ENCODE measurements at places on chromosomes 3 and 15.

- DNase-seq, result peak; percentile 66
These were observed 111.9 kb downstream of the SAMMSON start for GRCh38 chr3:70111411-70111810.

GRCh38 chr15:67550522-67550921 is 8.0 kb downstream of the MAP2K5 start:
- DNase-seq, result no peak

- no peak for DNase-seq
These were observed 183.0 kb downstream of the ABHD5 start for GRCh38 chr3:43873723-43874122.

GRCh38 chr3:5057272-5057671 is 64.8 kb upstream of the ARL8B start:
- DNase-seq, result no peak

DNA sequence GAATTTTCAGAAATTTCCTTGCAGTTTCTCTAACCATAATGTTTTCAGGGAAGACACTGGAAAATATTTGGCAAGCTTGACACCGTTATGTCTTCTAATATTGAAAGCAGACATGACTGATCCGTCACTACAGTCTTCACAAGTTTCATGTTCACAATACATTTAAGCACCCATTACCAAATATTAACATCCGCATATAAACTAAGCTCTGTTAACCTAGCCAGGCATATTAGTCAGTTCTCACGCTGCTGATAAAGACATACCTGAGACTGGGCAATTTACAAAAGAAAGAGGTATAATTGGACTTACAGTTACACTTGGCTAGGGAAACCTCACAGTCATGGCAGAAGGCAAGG is 162.7 kb upstream of the LYSMD4 start:
- no peak for DNase-seq

GRCh38 chr15:90979582-90979981 is 14.8 kb downstream of the PRC1 start:
- DNase-seq, result no peak

DNA sequence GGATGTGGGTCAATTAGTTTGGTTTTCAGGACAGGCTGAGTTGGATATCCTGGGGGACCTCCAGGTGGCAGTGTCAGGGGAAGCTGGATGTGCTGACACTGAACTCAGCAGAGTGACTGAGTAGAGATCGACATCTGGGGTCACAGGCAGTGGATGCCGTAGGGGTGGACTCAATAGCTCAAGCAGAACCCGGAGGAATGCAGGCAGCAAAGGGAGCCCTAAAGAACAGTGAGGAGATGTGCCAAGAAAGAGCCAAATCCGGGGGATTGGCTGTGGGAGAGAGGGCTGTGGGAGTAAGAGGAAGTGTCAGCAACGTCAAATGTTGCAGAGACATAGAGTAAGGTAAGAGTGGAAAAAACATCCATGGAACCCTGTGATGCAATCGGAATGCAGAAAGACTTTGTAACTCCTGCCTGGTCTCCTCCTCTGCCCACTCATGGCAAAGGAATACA is 11.6 kb downstream of the CCR5AS start:
- no peak for DNase-seq

DNA sequence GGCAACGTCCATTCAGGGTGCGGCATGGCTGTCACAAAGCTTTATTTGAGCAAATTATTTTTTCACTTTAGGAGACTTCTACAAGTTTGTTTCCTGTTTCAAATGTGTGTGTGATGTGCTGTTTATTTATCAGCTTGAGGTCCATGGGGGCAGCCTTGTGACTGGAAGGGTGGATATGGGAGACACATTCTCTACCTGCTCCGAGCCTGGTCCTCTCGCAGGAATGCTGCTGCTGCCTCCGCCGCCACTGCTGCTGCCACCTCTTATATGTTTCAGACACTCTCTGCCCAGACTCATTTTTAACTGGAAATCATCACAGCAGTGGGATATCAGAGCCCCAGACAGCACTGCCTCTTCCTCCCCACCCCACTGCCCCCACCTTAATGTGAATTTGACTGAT is 83.5 kb upstream of the PXYLP1 start:
- no peak for DNase-seq

All from endothelial cell of umbilical vein (primary cell).